Stimulated activated CD8-positive, alpha-beta memory T cell treated with anti-CD3 and anti-CD28 coated beads, Interleukin-15, amount 100 ng/mL, for 1 hour (primary cell): ENCODE measurements at places on chromosomes 11 and 22.

- no peak for DNase-seq
Measured at GRCh38 chr22:41435560-41435959, 11.0 kb downstream of the TOB2 start.

DNA sequence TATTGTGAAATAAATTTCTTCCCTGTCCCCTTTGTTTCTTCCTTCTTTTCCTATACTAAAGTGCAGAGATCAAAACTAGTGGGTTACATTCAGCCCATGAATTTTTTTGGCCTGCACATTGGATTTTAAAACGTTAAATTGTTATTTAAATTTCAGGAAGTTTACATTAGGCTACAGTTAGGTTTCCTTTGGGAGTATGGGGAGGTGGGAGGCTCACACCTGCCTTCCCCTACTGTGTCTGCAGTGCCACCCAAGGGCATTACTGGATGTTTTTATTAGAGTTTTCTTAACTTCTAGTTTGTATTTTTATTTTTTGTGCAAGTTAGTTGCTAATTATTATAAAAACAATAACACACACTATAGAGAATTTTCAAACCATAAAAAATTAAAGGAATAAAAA lies 51.7 kb downstream of the CYB5R2 start:
- DNase-seq = no peak

GRCh38 chr11:32050264-32050663 lies 40.6 kb upstream of the RCN1 start:
- no peak for DNase-seq

GRCh38 chr11:36469881-36470802 lies 39.9 kb downstream of the TRAF6 start:
- DNase-seq = no peak

- DNase-seq = no peak
Measured at GRCh38 chr22:35308480-35309021, 8.9 kb downstream of the TOM1 start.

- no peak for DNase-seq
Measured at GRCh38 chr22:35477911-35478582, 62.6 kb upstream of the RASD2 start.

GRCh38 chr11:57426929-57427726 lies at the start of gene SLC43A3:
TSS of gene SLC43A3 (minus strand) at chr11:57427121. CDS start at chr11:57426172, 949 bp downstream.
- DNase-seq = peak; percentile 28

- DNase-seq = no peak
Measured at GRCh38 chr11:123590296-123590912, 64.0 kb downstream of the SCN3B start.

GRCh38 chr11:113593698-113594308 lies 112.3 kb downstream of the TMPRSS5 start:
- DNase-seq = no peak

DNA sequence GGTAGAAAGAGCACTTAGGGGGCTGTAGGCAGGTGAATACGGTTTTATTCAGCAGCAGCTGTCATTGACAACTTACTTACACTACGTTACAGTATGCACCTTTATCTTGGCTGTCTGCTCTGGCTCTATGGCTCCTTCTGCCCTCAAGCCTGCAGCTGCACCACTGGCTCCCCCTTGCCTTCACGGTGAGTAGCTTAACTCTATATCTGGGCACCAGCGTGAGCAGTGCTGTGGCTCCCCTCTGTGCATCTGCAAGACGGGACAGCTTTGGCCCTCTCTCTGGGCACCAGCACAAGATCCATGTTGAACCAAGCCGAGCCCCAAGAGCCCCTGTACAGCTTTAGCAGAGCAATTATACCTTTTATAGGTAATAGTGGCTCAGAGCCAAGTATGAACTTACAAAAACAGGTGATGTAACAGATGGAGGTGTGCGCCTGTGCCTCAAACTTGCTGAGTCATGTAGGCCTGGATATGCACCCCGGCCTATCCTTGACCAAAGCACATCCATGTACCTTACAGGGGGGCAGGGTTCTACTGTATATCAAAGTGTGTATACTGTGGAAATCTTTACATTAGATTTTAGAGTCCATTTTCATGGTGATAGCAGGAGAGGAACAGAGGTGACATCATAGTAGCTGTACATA lies 96.9 kb upstream of the CTSC start:
- no peak for DNase-seq

DNA sequence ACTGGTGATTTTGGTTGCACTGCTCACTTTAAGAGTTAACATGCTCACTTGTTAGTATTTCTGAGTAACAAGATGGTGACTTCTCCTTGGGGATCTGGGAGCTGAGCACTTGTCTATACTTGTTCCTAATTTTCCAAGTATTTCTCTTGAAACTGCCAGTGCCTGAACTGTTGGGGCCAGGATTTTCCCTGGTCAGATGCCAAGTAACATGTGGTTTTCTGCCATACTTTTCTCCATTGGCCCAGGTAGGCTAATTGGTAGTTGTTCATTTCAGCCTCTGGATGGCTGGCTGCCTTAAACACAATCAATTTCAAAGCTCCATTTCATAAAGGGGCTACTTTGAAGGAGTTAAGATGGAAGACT lies 35.0 kb downstream of the RNF141 start:
- DNase-seq = no peak

DNA sequence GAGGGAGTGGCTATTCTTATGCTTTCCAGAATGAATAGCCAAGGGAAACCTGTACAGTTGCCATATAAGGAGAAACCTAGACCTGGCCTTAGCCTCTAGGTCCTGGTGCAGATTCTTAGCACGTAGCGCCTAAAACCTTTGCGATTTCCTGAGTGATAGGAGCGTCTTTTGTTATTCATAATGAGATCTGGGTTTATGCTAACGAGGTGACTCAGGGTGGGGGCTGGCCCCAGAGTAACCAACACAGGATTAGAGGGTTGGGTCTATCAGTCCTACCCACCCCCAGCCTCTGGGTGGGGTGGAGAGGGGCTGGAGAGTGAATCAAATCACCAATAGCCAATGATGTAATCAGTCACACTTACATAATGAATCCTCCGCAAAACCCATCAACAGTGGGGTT lies 73.4 kb upstream of the PARVG start:
- no peak for DNase-seq

DNA sequence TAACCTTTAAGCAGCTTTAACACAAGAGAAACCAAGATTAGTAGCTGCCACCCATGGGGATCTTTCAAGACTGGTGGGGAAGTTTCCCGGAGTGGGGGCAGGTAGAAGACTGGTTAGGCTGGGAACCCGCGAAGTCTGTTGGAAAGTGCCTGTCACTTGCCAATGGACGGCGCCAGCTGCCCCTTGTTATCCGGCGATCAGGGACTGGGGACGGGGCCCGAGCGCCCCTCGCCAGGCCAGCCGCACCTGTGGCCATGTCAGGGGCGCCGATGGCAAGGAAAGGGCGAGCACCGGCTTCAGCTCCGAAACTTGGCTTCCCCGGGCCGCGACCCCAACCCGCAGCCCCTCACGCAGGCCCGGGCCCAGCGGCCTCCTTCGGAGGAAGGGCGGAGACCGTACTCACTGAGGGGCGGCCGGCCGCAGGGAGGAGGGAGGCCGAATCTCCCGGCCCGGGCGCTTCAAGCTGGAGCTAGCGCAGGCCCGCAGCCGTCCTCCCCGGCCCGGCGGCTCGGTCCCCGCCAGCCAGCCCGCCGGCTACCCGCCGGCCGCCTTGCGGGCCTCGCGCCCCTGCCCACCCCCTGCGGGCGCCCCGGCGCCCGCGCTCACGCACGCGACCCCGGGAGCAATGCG lies 539 bp downstream of the EIF4ENIF1 start:
- DNase-seq = no peak

DNA sequence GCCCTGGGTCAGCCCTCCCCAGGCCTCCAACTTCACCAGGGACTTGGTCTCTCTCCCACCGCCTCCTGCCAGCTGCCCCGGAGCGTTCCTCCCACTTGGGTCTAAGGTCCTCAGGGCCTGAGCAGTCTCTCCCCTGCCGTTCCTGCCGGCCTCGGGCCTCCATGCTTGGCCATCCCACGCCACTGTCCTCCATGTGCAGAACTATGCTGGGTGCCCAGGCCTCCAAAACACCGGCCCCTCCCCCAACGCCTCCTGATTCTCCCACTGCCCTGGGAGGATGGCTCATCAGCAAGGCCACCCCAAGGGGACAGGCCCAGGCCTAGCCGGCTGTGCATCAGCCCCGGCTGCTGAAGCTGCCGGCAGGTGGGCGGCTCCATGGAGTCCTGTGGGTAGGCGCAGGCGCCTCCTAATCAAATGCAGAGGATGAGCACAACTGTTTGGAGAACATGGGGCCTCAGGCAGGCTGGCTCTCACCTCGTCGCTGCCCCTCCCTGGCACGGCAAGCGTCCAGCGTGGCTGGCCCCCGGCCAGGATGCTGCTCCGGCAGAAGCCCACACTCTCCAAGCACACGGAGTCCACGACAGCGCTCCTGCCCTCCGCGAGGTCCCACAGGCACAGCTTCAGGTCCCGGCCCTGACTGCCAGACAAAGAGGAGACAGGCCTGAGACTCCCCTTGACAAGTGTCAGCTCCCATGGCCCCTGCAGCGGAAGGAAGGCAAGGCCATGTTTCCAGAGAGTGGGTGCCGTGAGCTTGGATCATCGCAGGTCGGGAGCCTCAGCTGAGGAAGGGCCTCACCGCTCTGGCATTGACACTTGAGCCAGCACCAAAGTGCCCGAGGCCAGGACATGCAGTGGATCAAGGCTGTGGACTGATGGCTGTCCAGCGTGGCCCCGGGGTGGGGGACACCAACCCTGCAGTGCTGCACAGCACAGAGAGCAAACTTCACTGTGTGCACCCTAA lies 42.6 kb downstream of the GNB1L start:
- DNase-seq = no peak

DNA sequence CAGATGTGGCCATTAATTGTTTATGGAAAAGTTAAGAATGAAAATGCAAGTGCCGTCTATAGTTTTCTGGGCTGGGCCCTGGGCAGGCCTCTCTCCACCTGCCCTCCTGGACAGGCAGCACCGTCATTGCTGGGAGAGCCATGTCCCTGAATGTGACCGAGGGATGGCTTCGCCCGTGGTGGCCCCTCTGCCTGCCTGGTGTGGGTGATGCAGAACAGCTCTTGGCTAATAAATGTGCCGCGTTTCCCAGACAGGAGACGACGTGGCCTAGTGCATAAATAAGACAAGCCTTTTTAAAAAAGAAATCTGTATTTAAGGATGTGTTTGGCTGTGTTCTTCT lies 407.3 kb downstream of the TBC1D22A start:
- no peak for DNase-seq

DNA sequence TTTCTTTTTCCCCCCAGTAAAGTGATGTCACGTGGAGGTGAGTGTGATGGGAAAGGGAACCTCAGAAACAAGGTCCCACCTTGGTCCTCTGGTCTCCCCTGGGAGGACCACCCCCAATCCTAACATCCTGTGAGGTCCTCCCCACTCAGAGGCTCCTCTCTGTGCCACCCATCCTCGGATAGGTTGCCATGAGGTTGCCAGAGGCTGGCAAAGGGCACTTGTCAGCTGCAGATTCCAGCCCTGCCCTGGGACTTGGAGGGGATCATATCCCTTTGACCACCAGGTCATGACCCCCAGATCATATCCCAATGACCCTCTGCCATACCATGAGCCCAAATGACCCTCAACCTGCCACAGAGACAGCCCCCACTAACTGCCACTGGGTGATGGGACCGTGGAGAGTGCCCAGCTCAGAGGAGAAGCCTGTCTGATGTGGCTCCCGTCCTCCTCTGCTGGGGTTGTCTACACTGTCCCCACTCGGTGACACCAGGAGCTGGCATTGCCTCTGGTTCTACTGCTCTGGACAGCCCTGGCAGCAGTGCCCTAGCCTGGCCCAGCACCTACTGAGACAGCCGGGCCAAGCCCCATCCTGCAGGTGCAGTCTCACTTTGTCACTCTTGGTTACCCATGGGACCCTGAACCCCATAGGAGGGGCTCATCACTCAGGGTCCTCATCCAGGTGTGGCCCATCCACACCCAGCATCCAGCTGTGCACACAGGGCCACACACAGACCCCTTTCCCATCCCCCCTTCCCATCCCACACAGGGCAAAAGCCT lies 90.2 kb upstream of the KCNQ1OT1 start:
- DNase-seq = no peak

DNA sequence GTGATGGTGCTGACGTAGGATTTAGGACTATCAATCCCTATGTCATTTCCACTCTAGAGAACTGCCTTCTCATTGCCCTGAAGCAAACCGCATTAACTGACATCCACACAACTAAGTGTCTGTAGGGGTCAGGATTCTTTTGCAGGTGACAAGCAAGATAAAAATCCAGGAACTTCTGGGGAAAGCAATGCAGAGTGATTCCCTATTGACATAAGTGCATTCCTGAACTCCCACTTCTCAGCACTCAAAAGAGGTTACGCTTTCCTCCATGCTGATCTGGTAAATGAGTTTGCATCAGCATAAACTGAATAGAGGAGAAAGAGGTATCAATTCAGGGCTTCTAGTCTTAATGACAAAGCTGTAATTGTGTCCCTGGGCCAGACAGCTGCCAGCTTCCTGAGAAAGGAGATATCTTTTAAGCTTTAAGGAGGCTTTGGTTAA lies 224.6 kb upstream of the ISX start:
- no peak for DNase-seq

GRCh38 chr11:20501971-20502370 lies 97.4 kb upstream of the SLC6A5 start:
- DNase-seq = no peak

DNA sequence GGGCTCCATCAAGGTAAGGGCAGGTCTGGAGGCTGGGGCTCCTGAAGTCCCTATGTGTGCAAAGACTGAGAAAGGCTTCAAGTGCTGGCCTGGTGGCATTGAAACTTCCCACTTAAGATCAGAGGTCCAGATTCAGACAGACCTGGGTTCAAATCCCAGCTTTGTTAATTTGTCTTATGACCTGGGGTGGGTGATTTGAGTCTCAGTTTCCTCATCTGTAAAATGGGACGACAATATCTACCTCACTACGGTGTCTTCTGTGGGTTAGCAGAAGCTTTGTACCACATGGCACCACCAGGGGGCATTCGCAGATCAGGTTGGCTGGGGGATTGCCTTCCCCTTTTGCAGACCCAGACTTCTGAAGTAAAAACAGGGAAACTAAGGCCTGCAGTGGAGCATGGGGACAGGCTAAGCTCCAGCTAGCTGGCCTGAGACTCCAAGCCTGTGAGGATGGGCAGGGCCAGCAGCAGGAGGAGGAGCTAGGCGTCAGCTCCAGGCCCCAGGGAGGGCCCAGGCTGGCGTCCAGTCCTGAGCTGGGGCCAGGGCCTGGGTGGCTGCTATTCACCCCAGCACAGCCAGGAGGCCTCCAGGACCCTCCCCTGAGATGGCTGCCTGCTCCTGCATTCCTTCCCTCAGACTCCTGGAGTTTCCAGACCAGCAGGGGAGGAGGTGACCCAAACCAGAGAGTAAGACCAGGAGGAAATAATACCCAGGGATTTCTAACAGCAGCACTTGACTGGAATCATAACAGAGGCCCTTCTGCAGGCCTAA lies 1.5 kb downstream of the CASTOR1 start:
- peak; percentile 84 for DNase-seq

- no peak for DNase-seq
Measured at GRCh38 chr11:75775056-75775455, 6.5 kb downstream of the DGAT2 start.

- no peak for DNase-seq
Measured at GRCh38 chr11:80096736-80097135, 655.9 kb upstream of the TENM4 start.

- no peak for DNase-seq
Measured at GRCh38 chr11:11657218-11657955, 35.6 kb upstream of the GALNT18 start.

- DNase-seq = no peak
Measured at GRCh38 chr11:8341996-8342395, 78.3 kb upstream of the LMO1 start.
